ENCODE measurements at places on chromosomes 3 and 15. TPM values are rescaled to one million over a fixed set of nuclear protein-coding genes. Genes with fewer than 3 reads are reported as not detected.

LMAN1L gene
- total RNA-seq: 0.36 TPM

PRR23A gene
- total RNA-seq: not detected

DNA sequence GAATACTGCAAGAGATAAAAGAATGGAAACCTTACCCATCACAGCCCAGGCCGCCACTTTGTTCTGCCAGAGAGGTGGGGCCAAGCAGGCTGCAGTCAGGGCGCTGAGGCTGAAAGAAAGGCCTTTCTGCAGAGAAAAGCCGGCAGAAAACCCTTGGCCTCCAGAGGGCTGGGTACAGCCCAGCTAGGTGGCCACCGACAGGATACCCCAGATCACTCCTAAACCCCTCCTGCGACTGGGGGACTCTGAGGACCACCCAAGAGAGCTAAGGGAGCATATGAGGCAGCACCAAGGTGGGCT is 69.3 kb downstream of the SMAD6 start:
- DNase-seq: no peak

- no peak for DNase-seq
Observed at GRCh38 chr3:104436506-104436905, 930.2 kb upstream of the ALCAM start.

DNA sequence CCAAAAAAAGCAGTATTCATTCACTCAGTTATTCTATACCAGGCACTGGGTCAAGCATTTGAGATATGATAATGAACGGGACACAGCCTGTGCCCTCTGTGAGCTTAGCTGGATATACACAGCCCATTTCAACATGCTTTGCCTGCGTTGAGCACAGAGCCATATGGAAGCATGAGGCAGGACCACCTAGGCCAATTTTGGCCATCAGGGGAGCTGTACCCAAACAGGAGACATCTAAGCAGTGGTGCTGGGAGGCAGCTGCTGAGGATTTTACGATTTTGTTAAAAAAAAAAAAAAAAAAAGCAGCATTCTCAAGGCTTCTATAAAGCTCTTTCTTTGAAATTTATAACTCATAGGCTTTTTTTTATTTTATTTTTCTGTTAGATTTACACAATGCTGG is 87.2 kb upstream of the SLC2A2 start:
- DNase-seq: no peak
